Neural crest cell (in vitro differentiated cells): ENCODE measurements at places on chromosomes 2 and 18.

GRCh38 chr2:8564475-8564874 is 117.4 kb upstream of the ID2 start:
- DNase-seq: no peak

DNA sequence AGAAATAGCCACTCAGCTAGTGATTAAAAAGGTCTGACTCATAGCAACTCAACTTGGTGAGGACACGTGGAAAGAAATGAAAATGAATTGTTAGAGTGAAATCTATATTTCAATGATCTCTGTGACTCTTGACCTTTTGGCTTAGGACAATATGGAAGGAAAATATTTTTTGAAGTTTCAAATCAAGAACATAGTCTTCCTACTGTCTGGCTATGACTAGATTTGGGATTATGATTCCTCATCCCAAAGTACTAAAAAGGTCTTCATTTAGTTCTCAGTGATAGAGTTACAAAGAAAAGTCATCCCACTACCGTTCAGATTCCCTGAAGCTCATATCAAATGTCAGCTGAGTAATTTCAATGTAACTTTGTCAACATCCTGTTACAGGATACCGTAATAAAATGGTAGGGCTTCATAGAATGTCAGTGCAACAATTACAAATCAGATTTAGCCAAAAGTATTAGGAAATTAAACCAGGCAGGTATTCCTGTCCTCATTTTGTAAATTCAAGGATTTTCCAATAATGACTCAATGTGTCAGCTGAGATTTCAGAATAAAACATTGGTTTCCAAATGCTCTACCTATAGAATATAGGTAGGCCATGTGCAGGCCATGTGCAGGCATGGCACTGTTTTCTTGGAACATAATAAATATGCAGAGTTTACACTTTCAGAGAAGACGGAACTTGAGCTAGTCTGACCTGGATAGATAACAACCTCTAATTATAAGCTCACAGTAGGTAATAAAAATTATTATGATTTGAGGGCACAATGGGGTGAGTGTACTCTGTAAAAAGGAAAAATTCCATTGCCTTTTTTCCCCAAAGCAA is 36.0 kb downstream of the ANKRD29 start:
- DNase-seq: no peak

GRCh38 chr18:62663731-62664336 is 51.5 kb upstream of the PHLPP1 start:
- no peak for DNase-seq

DNA sequence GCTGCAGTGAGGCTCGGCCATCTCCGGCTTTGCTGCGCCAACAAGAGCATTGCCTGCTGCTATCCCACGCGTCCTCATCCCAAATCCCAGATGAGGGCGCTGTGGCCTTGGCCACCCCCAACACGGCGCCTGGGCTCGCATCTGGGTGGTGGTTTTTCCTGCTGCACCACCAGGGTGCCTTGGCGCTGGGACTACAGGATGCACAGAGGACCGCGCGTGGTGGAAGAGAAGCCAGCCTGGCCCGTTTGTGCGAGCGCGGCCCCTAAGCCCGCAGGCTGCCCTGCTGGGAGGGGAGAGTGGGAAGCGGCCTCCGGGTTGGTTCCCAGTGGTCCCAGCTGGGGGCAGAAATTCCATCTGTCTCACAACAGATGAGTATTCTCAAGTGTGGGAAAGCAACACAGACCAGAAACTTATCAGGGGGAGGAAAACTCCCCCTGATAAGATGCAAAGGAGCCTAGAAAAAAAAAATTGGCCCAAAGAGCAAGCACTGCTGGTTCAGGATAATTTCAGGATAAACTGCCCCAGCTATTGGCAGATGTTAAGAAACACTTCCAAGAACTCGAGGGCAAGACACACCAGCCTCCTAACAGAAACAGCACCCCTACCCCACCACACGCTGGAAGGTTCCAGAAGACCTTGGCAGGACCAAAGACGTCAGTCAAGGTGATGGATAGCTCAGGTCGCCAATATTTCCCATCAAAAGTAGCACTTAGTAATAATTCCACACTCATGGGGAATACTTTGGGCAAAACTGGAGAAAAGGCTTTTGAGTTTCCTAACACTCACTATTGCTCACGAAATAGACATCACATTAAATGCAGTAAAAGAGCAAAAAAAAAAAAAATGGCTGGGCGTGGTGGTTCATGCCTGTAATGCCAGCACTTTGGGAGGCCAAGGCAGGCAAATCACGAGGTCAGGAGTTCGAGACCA is 152.1 kb downstream of the PXDN start:
- DNase-seq: peak; percentile 59

DNA sequence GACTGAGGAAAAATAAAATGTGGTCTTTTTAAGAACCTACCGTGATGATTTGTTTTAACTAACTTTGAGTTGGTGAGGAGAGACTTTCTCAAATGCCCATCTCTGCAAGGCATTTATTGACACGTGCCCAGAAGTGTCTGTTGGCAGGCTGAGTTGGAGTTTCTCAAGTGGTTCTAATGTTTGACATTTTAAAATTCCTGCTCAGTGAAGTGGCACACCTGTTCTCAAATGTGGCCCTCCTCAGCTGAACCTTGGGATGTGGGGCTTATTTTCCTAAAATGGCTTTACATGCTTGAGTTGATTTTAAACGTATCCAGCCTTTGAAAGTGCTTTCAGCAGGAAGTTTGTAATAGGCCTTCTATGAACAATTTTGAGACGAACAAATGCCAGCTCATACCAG is 876 bp upstream of the CAVIN2 start:
- DNase-seq: no peak

DNA sequence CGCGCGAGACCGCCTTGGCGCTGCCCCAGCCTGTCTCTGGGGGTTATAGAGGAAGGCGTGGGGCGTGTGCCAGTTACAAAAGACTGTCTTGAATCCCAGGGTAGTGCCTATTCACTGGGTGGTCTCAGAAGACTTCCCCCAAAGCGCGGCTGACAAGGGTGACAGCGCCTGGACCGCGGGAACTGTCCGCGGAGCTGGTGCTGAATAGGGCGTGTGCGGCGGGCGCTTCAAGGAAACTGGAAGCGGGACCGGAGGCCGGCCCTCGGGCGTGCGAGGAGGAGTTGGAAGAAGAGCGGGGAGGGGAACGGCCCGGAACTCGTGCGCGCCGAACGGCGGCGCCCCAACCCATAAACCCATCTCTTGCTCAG is 2.3 kb downstream of the EGR4 start:
- peak; percentile 71 for DNase-seq

DNA sequence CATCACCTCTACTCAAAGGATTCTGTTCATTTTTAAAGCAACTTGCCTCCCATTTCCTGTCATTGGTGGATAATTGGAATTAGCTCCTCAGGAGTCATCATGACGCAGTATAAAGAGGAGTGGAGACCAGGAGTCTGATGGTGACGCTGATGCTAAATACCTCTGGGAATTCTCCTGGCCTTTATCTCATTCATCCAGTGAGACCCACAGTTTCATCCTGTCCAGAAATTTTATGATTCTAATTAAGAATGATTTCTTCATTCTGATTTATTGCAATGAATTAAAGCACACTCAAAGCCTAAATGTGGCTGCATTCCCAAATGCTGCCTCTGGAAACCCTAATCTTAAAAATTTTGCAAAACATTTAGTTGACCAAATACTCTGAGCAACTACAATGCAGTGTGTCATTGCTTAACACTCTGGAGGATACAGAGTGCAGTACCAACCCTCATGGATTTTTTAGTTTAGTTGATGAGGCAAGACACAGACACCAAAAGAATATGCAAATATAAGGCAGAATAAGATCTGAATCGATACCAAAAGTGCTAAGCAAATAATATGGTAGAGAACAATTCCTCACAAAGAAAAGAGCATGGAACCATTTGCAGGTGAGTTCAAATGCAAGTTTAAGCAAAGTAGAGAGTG is 236.2 kb downstream of the ETAA1 start:
- DNase-seq: no peak

GRCh38 chr2:214737188-214737587 is 72.3 kb downstream of the BARD1 start:
- no peak for DNase-seq

DNA sequence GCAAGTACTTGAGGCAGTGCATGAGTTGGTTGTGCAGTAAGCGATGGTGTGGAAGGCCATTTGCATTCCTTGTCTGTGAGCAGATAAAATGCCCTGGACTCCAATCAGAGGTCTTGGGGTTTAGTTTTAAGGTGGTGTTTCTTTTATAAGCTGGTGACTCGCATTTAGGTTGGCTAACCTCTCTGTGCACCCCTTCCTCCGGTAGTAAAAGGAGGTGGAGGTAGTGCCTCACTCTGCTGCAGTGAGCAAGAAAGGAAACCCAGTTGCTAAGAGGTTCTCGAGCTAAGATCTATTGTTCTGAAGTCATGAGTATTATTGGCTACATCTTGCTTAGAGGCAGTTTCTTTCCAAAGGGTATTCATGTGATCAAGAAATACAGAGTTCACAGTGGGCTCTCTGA is 74.3 kb upstream of the EML6 start:
- no peak for DNase-seq

DNA sequence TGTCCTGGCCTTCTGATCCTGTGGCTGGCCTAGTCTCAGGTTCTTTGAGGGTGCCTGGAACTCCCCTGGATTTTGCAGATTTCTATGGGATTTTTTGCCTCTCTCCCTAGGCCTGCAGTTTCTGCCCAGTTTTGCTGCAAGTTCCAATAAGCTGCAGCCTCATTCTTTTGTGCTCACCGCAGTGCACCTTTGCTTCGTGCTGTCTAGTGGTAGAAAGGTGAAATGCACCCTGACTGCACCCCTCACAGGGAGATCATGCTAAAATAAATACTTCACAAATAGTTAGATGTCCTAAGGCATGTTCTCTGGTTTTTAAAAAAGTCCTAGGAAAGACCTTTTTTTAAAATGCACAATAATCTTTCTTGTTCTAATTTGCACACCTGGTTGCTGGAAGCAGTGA is 72.5 kb downstream of the GNAL start:
- no peak for DNase-seq

GRCh38 chr2:36545871-36546416 is 52.0 kb downstream of the FEZ2 start:
- DNase-seq: no peak

- DNase-seq: no peak
Measured at GRCh38 chr2:70777450-70777849, 9.4 kb upstream of the ADD2 start.

- DNase-seq: no peak
Measured at GRCh38 chr2:33531549-33532059, 55.2 kb downstream of the RASGRP3 start.

GRCh38 chr2:240512109-240512485 is 45.7 kb downstream of the ANKMY1 start:
- DNase-seq: no peak

GRCh38 chr2:29660201-29660600 is 261.2 kb downstream of the ALK start:
- DNase-seq: no peak

- DNase-seq: no peak
Measured at GRCh38 chr18:21331065-21331464, 89.0 kb downstream of the GREB1L start.

DNA sequence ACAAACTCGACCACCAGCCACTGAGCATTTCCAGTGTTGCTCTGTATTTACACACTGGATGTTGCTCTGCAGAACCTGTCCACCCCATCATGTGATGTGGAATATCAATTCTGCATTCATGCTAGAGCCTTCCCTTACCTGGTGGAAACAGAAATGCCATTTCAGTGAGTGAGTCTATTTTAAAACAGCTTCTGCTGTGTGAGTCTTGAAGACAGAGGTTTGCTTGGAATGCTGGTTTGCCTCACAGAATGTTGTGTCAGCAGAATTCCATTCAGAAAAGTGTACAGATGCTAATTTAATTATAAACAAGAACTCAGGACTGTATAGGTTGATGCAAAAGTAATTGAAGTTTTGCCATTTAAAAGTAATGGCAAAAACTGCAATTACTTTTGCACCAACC is 118.3 kb downstream of the MAP3K20 start:
- DNase-seq: no peak

DNA sequence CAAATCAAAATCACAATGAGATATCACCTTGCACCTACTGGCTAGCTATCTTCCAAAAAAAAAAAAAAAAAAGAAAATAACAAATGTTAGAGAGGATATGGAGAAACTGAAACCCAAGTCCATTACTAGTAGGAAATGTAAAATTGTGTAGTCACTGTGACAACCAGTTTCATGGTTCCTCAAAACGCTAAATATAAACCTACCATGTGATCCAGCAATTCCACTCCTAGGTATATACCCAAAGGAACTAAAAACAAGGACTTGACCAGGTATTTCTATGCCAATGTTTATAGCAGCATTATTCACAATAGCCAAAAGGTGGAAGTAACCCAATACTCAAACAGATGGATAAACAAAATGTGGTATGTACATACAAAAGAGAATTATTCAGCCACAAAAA is 11.7 kb upstream of the SCRN3 start:
- DNase-seq: no peak

DNA sequence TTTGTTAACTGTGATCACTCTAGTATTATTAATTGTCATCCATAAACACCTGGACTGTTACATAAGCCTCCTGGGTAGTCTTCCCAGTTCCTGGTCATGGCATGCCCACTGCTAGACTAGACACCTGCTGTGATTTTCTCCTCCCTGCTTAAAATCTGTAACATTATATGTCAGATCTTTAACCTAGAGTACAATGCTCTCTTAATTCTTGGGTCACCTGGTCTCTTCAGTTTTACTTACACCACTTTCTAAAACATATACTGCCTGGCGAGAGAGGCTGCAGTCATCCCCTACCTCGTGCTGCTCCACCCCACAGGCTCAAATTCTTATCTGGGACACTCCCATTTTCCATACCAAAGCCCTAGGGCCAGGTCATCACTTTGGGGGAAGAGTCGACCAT is 161.3 kb downstream of the CDH2 start:
- no peak for DNase-seq

- no peak for DNase-seq
Measured at GRCh38 chr2:47631792-47632398, 151.1 kb upstream of the MSH6 start.

GRCh38 chr2:39837856-39838453 is 58.9 kb upstream of the THUMPD2 start:
- no peak for DNase-seq

- DNase-seq: no peak
Measured at GRCh38 chr2:164371916-164372315, 249.4 kb downstream of the GRB14 start.

- peak; percentile 22 for DNase-seq
Measured at GRCh38 chr2:174326161-174327020, 8.4 kb upstream of the SP9 start.

GRCh38 chr18:36440614-36441013 is 143.1 kb downstream of the FHOD3 start:
- no peak for DNase-seq

DNA sequence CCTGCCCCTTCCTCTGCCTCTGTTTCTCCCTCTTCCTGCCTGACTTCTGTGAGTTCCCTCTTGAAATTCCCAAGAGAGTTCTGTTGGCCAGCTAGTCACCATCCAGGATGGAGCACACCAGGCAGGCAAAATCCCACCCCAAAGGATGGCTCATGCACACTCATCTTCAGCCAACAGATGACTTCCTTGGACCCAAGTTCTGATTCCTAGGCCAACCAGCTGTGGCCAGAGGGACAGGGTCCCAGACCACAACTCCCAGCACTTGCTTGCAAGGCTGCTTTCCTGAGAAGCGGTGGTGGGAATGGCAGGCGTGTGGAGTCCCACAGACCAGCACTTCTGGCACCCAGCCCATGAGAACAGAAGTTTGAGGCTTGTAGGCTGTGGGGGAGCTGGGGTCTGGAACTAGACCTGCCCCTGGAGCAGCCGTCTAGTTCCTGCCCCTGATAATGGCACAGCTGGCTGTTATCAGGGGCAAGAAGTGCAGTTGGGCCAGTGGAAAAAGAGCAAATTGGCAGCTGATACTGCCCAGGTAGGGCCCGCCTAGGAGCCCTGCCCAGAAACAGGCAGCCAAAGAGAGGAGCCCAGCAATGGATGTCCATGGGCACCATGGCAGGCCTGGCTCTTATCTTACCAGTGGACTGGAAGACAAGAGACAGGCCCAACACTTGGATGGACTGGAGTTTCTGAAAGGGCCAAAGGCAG is 56.7 kb downstream of the CYP26B1 start:
- no peak for DNase-seq
